ENCODE measurements at places on chromosomes 6 and 20.
A peak's percentile ranks its signal among the peaks of the same experiment; 100 is the strongest.

- DNase-seq = no peak
Measured at GRCh38 chr6:109417646-109418045, 22.8 kb downstream of the PPIL6 start.

DNA sequence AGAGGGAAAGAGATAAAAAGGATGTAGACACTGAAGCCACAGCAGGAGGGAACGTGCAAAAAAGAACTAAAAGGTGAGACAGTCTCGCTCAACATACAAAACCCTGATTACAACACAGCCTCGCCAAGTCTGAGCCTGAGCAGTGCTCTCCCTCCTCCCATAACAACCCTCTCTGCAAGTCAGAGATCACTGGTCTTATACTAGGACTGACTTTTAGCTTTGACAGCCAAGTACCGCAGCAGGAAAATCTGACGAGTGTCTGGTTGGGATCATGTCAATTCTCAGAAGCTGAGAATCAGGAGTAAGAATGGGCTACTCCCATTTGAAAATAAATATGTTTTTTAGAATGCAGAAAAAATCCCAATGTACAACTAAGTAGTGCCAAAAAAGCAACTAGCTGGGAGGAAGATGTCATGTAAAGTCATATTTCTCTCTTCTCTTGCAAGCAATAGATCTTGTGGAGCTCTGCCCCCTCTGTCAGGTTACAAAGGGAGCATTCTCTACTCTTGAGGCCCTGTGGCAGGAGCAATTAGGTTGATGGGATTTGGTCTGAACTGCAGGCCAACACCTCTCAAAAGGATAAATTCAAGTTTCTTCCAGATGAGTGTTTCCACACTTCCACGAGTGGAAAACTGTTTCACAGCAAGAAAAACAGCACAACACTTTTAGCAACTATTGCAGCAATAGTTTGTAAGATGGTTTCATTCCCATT lies 118.9 kb upstream of the COL21A1 start:
- no peak for DNase-seq

- no peak for DNase-seq
Measured at GRCh38 chr20:37251825-37252477, 9.7 kb downstream of the GHRH start.

DNA sequence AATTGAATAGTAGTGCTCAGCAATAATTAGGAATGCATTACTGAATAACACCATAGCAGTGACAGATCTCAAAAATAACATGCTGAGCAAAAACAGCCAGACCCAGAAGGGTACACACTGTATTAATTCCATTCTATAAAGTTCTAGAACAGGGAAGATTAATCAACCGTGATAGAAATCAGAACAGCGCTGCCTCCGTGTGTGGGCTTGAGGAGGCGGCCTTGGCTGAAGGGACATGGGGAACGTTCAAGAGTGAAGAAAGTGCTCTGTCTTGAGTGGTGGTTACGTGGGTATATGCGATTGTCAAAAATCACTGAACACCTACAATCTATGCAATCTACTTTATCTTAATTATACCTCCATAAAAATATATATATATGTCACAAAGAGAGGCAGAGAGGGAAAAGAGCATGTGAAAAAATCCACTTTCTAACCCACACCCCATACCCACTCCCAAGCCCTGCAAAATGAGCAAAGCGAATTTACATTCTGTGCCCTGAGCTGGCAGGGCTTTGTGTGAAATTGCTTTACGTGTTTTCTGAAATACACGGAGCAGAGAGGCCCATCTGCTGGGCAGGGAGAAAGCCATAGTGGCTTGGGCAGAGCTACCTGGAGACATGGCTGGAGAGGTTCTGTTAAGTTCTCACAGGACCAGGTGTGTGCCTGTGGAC lies 74.4 kb downstream of the NFATC2 start:
- no peak for DNase-seq

DNA sequence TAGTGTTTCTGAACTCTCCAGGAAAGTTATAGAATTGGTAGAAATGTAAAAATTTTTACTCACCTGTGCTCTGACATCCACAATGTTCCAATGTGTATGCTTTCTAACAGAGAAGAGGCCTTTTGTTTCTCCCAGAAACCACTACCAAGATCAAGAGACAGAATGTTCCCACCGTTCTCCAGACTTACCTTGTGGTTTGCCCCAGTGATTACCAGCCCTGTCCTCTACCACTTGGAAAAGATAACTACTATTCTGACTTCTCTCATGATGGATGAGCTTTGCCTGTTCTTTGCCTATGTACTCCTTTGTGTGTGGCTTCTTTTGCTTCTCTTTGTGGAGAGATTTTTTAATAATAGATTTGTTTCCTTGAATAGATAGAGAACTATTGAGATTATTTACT lies 173.0 kb upstream of the SCGN start:
- no peak for DNase-seq

- DNase-seq = no peak
Measured at GRCh38 chr6:84524636-84525035, 239.8 kb downstream of the TBX18 start.

DNA sequence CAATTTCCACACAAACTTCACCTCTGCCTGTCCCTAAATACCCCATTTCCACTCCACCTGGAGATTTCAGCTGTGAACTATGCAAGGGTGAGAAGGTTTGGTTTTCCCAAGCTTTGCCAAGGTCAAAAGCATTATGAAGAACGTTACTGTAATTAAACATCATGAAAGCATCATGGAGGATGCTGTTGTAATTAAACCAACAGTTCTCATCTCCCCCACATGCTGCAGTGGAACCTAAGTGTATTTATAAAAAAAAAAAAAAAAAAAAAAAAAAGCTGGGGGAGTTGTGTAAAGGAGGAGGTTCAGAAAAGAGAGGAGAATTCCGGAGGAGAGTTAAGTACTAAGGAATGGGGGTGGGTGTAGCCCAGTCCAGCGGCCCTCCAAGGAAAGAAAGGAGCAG lies 474.9 kb upstream of the JARID2 start:
- DNase-seq = no peak

DNA sequence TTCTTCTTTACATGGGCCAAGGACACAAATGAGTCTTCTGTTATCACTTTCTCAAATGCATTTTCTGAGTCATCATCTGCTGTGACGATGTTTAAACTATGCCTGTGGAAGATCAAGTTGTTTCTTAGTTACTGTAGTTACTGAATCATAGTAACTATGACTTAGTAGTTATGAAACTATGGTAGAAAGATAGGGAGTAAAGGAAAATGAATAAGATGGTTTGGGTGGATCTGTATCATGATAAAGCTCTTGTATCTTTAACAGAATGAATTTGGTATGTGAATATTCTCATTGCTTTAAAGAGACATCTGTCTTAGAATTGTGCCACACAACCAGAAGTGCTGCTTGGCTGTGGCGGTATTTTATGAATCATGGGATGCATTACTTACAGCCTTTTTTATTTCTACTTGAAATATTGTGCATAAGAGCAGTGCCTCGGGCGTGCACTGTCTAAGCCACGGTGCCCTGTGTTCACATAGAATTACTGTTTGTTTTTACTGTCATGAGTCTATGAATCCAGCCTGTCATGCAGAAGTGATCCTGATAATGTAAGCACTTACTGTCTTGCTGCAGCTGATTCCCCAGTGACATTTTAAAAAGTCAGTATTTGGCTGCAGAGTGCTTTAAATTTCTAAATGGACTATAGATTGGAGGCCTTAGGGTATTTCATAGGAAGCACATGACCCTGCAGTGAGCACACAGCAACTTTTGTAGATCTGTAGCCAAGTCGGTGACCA lies 215.2 kb downstream of the TMEM242 start:
- DNase-seq = peak; percentile 68

DNA sequence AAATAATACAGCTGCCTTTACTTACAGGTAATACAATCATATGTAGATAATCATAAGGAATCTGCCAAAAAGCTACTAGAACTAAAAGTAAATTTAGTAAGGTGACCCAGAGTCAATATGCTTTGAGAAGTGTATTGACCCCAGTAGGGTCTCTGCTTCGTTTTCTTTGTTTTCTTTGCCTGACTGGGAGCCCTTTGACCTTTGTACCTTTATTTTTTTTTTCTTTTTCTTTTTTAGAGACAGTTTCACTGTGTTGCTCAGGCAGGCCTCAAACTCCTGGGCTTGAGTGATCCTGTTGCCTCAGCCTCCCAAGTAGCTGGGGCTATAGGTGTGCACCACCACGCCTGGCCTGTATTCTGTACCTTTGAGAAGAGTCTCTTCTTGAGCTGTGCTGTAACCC lies 17.9 kb downstream of the RAB5IF start:
- DNase-seq = no peak

GRCh38 chr6:160239929-160240690 lies 18.5 kb downstream of the SLC22A2 start:
- no peak for DNase-seq

GRCh38 chr6:49384904-49385303 lies 78.1 kb downstream of the MMUT start:
- DNase-seq = no peak

GRCh38 chr6:33161354-33162331 lies 30.6 kb downstream of the COL11A2 start:
- DNase-seq = peak; percentile 91

GRCh38 chr20:24745206-24745605 lies 203.9 kb upstream of the CST7 start:
- no peak for DNase-seq

DNA sequence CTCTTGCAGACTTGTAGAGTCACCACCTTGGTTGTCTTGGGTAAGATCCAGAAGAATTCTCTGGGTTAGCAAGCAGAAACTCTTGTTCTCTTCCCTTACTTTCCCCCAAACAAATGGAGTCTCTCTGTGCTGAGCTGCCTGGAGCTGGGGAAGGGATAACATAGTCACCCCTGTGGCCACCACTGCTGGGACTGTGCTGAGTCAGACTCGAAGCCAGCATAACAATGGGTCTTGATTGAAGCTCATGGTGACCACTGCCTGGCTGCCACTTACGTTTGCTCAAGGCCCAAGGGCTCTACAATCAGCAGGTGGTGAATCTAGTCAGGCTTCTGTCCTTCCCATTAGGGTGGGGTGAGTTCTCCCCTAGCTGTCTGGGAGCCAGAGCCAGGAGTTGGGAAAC lies 15.4 kb upstream of the ERVFRD-1 start:
- DNase-seq = no peak

- no peak for DNase-seq
Measured at GRCh38 chr6:157777344-157777743, 45.7 kb upstream of the SNX9 start.

GRCh38 chr6:43645613-43645964 lies 753 bp downstream of the RSPH9 start:
- DNase-seq = no peak

- no peak for DNase-seq
Measured at GRCh38 chr20:37518606-37519507, 2.2 kb upstream of the NNAT start.

DNA sequence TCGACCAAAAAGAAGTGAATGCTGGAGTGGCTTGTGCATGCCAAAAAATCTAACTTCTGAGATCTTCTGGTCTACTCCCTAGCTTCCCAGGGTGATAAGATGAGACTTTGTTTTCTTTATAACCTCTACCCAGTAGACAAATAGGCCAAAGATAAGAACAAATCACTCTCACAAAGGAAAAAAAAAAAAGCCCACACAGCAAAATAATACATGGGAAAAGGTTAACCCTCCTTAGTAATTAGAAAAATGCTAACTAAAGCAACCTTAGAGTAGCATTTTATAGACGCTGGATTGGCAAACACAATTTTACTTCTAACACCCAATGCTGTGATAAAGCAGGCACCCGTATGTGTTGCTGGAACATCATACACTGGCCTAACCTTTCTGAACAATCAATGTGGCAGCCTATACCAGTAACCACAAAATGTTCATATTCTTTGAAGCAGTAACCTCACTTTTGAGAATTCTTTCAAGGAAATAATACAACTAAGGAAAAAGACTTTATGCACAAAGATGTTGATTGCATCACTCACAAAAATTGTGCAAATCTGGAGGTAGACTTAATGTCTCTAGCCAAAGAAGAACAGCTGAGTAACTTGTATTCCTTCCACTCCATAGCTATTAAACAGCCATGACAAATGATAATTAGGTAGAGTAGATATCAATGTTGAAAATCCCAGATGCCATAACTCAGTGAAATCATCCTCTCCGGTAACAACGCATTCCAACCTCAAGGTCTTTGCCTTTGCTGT lies 116.3 kb upstream of the QKI start:
- no peak for DNase-seq

DNA sequence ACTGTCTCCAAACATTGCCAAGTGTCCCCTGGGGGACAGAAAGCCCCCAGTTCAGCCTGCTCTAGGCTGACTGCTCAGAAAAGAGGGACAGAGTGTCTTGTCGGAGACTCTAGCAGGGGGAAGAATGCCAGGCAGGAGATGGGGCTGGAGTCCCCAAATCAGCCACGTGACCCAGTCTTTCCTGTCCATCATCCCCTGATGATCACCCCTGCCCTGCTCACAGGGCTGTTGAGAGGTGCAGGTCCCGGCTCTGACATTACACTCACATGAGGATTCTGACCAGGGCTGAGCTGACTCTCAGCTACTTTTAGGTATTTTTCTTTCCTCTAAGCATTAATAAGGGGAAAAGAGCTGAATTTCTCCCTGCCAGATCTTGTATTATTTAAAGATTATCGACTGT lies 115.8 kb downstream of the SULF2 start:
- no peak for DNase-seq

GRCh38 chr6:75418233-75418632 lies 75.4 kb downstream of the FILIP1 start:
- no peak for DNase-seq

DNA sequence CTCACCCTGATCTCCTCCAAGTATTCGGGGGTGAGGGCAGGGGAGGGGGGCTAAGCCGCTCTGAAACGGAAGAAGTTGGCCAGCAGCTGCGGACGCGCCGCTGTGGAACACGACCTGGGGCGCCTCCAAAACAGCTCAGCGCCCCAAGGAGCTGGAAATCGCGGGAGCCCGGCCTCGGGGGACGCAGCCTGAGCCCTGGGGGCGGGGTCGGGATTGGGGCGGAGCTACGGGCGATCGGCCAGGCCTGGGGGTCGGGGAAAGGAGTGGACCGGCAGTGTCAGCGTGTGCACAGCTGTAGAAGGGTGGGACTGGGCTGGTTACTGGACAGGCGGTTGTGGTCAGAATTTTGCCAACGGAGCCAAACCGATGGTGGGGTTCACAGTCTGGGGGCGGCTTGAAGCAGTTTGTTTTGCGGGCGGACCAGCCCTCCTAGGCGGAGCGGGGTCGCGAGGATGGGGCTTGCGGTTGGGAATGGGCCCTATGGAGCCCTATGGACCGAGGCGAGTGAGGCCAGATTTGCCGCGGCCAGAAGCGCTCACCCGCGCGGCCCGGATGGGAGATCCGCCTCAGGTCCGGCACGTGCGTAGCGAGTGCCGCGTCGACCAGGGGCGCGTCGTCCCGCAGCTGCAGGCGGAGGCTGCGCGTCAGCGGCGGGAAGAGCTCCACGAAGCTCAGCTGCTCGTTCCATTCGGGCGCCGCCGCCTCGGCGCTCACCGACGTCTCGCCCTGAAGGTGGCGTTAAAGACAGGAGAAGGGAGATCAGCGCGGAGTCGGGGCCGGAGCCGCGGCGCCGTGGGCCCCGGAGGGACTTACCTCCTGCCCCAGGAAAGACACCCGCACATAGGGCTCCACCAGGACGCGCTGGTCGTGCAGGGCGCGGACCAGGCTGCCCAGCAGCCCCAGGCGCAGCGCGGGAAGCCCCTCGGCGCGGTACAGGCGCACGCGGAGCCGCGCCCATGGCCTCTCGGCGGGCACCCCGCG lies 14.3 kb upstream of the SPAG4 start:
- DNase-seq = peak; percentile 72
